Jurkat, Clone E6-1 (cell line): ENCODE measurements at places on chromosomes 5 and 9.

DNA sequence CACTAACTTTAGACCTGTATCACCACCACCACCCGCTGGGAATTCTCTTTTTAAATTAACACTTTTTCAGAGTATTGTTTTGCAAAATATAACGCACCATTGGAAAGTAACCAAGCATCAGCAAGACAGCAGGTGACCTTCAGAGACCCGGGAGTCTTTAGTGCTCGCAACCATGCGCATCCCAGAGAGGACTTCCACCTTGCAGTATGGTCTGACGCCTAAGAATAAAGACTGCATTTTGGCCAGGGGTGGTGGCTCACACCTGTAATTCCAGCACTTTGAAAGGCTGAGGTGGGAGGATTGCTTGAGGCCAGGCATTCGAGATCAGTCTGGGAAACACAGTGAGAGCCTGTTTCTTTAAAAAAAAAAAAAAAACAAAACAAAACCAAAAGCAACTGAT is 113.8 kb downstream of the MED27 start:
- no peak for DNase-seq

GRCh38 chr9:134483361-134484184 is 157.3 kb downstream of the RXRA start:
- no peak for DNase-seq

- no peak for DNase-seq
Measured at GRCh38 chr9:123654994-123655637, 274.8 kb downstream of the DENND1A start.

- no peak for DNase-seq
Measured at GRCh38 chr5:56475689-56476486, 242.8 kb upstream of the ANKRD55 start.

DNA sequence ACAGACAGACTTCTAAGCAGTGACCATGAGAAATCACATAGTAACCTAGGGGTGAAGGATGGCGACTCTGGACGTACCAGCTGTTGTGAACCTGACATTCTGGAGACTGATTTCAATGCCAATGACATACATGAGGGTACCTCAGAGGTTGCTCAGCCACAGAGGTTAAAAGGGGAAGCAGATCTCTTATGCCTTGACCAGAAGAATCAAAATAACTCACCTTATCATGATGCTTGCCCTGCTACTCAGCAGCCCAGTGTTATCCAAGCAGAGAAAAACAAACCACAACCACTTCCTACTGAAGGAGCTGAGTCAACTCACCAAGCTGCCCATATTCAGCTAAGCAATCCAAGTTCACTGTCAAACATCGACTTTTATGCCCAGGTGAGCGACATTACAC is 38.0 kb upstream of the CCDC152 start:
- peak; percentile 7 for DNase-seq

- DNase-seq: no peak
Measured at GRCh38 chr9:96133321-96134021, 168.5 kb downstream of the HSD17B3 start.

DNA sequence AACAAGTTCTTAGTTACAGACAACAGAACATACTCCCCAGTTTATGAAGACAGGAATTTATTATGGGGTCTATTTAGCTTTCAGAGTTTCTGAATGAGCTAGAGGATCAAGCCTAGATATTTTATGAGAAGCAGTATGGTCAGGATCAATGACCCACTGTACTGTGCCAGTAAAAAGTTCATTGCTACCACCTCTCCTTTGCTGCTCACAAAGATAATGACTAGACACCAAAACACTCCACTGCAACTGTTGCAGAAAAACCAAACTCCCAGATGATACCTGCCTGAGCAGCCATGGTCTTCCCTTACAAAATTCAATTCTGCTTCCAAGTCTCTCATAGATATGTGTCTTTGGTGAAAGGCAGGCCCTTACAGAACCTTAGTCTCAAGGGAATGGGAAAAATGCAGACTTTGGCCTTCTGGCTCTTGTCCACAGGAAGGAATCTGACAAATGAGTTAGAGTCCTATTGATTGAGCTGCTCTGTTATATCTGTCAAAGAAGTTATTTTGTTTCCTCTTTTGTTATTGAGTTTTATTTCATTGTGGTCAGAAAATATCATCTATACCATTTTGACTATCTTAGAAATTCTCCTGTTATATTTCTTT is 74.7 kb upstream of the RASGRF2 start:
- no peak for DNase-seq

DNA sequence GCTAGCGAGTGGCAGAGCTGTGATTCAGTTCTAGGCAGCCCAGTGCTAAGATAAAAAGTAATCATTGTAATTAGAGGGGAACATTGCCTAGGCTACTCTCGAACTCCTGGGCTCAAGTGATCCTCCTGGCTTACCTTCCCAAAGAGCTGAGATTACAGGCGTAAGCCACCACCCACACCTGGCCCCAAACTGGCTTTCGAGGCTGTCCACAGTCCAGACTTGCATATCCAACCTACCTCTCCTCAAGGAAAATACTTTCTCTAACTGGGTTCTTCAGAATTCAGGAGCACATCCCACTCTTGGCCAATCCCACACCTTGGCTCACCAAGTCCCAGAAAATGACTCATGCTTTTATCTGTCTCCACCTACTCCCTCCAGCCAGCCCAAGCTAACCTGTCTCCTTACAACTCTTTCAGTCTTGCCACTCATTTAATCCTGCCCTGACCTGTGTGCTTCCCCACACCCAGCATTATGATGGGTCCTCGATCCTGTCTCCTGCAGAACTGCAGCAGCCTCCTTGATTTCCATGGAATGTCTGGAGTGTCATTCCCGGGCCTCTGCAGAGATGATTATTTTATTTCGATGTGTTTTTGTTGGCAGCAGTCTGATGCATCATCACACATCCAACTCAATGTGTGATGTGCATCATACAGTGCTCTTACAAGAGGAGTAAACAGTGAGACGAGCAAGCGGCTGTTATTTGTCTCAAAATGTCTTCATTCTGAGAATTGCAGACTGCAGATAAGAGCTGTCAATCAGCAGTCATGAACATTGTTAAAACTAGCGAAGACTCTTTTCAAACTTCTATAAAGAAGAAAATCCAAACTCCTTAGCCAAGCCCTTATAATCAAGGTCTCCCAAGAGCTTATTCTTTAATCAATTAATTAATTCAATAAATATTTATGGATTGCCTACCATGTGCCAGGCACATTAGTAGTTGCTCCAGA is 167.3 kb downstream of the SEC61B start:
- DNase-seq: no peak

- DNase-seq: no peak
Measured at GRCh38 chr9:91465420-91465819, 41.8 kb upstream of the NFIL3 start.

DNA sequence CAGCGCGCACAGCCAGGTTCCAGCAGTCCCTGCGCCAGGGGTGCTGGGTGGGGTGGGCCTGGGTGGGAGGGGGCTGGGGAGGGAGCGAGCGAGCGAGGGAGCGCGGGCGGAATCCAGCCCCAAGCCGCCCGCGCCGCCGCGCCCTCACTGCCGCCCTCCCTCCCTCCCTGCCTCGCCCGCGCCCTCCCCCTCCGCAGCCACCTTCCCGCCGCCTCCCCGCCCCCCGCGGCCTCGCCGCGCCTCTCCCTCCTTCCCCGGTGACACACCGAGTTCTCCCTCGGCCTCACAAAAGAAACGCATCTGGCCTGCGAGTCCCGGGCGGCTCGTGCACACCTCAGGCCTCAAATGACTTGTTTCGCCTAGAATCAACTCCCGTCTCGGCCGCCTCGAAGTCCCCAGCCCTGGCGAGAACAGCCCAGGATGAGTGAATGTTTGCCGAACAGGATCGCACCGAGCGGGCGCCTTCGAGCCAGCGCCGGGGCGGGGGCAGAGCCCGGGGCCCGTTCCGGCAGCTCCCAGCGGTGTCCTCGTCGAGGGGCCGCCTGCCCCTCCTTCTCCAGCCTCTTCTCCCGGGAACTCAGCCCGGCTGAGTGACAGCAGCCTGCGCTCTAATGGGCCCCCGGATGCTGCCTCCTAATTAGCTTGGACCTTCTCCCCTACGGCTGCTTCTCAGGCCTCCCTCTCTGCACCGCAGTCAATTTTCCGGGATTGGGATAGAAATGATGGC is 371 bp upstream of the PITX1 start:
- peak; percentile 42 for DNase-seq

DNA sequence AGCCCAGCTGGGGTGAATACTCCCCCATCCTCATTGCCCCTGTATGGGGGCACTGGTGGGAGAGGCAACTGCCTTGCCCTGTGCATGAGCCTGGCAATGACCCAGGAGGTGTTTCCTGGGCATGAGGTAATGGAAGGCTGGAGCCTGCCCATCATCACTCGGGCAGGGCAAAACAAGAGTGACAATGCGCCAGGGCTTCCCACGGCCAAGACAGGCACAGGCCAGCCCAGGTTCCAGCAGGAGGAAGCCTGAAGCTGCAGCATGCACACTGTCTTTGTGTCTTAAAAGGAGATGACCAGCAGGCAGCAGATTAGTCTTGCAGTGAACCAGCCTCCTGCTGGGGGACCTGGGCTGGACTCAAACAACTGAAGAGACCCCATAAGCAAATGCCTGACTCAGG is 92.2 kb upstream of the SMIM23 start:
- no peak for DNase-seq

GRCh38 chr9:83633255-83633654 is 10.3 kb downstream of the IDNK start:
- DNase-seq: no peak

GRCh38 chr5:2112173-2113025 is 229.7 kb upstream of the IRX4 start:
- DNase-seq: no peak

GRCh38 chr9:105972466-105973204 is 278.3 kb downstream of the TMEM38B start:
- no peak for DNase-seq

DNA sequence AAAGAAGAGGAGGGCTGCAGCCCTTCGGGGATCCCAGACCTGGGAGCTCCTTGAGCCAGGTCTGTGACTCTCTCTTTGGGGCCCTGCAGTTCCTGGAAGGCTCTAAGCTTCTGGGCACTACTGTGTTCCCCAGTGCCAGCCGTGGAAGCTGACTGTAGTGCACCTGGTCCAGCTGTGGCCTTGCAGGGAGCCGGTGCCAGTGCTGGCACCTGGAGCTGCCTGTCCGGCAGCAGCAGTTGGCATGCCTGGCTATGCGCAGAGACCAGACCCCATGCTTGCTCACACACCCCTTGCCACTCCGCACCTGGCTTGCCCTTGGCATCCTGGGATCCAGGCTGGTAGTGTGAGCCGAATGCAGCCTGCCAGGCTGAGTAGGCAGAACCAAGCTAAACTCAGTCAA is 91.0 kb upstream of the PUM3 start:
- no peak for DNase-seq

DNA sequence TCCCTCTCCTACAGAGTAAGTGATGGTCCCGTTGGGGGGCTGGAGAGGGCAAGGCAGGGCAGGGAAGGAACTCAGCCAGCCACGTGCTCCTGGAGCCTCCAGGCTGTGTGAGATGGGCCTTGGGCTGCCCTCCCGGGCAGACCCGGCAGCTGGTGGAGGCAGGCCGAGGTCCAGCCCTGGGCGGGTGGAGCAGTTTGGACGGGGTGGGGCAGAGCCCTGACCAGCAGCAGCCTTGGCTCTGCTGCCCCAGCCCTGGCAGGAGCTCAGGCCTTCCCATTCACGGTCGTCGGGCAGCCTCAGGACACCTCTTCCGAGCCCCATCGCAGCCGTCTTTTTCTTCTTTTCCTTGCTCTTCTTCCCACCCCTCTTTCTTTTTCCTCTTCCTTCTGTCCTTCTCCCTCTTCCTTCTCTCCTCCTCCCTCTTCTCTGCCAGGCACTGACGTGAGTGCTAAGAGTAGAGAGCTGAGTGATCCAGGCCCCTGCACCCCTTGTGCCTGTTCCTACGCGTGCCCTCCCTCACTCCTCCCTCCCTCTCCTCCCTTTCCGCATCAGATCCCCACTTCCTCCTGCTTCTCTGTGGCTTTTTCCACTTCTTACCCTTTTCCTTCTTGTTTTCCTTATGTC is 42.8 kb downstream of the AMBP start:
- DNase-seq: no peak

DNA sequence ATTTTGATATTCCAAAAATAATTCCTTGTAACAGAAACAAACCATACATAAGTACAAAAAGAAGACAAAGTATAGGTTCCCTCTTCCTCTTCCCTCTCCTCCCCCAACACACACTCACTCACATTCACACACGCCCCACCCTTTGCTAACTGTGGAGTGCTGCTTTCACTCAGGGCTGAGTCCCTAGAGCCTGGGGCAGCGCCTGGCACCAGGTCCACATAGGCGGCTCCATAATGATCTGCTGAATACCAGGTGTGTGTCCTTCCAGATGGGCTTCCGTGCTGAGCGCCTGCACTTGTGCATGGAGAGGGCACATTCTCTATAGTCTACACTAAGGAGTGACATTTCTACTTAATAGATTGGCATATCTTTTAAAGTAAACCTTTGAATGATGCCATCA is 3.7 kb downstream of the SEMA4D start:
- no peak for DNase-seq

DNA sequence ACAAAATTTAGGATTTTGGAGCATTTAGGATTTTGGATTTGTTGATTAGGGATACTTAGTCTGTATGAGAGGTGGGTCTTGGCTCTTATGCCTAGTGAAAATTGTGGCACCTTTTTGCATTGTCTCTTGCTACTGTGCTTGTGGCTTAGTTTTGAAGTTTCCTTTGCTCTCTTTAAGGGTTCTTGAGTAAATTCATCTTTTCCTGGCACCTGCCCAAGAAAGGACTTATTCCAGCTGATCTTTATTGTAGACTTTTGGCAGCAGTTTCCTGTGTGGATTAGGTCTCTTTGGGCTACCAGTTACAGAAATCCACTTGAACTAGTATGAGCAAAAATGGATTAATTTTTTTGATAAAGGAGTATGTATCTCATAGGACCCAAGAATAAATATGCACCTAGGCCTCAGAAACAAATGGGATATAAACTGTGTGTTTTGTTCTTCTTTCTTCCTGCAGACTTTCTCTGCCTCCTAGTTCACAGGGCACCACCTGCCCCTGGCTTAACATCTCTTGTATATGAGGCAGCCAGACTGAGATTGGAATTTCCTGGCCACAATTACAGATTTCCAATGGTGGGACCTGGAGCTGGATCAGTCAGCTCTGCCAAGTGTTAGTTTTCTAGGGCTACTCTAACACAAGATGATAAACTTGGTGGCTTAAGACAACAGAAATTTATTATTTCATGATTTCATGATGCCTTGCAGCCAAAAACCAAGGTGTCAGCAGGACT is 44.6 kb downstream of the FOCAD start:
- peak; percentile 41 for DNase-seq

- no peak for DNase-seq
Measured at GRCh38 chr9:116656977-116657376, 30.1 kb upstream of the TRIM32 start.

DNA sequence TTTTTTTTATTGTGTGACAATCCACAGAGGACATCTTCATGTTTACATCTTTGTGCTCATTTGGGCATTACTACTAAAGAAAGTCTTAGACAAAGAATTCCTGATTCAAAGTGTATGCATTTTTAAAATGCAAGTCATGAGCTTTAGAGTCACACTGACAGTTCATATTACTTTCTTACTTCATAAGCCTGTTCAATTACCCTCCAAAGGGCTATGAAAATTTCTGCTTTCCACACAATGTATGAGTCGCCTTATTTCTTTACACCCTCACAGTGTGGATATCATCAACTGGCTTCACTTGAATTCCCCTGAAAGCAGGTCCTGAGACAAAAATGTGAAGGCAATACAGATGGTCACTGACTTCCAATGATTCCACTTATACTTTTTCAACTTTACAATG is 280.4 kb upstream of the PTGER4 start:
- DNase-seq: no peak
